HAP-1 (cell line): ENCODE measurements at places on chromosomes 1 and 21.
A peak's percentile ranks its signal among the peaks of the same experiment; 100 is the strongest.

DNA sequence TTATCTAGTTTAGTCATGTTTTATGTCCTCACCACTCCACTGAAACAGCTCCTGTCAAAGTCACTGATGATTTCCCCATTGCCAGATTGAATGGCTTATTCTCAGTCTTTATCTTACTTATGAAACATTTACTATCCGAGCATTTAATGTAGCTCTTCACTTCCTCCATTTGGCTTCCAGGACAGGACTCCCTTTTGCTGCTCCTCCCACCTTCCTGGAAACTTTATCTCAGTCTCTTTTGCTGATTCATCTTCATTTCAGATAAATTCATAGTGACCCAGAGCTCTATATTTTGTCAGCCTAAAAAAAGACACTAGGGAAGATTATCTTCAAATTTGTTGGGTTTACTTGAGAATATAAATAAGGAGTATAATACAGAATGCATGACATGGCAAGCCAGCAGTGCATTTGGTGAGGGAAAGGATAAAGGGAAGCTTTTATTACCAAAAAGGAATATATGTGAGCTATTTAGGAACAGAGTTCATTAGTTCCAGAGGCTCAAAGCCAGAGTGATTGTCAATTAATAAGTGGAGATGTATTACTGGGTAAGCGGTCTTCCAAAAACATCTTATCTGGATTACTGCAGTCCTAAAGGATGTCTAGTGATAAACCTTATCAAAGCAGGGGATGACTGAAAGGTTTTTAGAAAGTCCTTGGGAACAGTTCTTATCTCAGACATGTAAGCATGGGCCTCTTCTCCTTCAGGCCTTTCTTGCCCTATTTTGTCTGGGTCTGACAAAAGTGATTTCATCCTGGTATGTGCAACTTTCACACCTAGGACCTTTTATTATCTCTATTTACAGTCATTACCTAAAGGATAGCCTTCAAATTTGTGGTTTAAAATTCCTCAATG is 25.6 kb downstream of the IL23R start:
- no peak for DNase-seq

GRCh38 chr1:182213163-182213562 is 151.7 kb upstream of the ZNF648 start:
- no peak for DNase-seq

DNA sequence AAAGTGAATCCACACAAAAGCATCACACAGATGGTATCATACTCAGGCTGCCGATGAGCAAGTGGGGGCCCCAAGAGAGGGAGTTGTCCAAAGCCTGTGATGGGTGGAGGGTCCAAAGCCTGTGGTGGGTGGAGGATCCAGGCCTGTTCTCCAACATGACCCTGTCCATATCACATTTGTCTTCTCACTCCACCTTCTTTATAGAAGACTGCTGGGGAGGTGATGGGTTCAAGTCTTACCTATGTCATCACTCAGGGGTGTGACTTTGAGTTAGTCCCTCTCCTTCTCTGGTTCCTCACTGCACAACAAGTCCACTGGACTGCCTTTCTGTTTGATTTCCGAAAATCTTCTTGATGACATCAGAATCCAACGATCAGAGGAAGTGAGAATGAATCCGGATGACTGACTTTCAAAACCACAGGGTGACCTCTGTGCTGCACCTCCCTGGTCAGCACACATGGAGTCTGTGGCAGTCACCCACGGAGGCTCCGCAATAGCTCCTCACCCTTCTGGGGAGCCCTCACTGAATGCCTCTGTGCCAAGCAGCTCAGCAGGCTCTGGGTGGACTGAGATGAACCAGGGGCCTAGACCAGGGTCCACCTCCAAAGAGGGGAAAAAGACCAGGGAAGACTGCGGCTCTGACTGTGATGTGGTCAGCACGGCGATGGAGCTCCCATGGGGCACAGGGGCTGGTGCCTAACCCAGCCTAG is 166.8 kb downstream of the HIVEP3 start:
- no peak for DNase-seq

DNA sequence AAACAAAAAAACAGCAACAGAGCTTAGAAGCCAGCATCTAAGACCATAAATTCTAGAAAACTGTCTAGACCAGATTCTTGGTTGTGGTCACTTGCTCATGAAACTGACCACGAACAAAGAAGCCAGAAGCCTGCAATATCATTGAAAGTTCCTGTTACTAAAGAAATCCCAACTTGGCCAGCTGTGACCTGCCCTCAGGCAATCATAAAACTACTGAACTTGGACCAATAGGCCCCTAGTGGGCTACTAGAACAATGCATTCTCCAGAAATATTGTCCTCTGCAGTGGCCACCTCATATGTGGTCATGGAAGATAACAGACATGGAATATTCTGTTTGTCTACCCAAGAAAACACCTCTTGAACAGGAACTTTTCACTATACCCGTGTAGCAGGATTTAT is 87.7 kb downstream of the SPATA17 start:
- DNase-seq, result no peak

DNA sequence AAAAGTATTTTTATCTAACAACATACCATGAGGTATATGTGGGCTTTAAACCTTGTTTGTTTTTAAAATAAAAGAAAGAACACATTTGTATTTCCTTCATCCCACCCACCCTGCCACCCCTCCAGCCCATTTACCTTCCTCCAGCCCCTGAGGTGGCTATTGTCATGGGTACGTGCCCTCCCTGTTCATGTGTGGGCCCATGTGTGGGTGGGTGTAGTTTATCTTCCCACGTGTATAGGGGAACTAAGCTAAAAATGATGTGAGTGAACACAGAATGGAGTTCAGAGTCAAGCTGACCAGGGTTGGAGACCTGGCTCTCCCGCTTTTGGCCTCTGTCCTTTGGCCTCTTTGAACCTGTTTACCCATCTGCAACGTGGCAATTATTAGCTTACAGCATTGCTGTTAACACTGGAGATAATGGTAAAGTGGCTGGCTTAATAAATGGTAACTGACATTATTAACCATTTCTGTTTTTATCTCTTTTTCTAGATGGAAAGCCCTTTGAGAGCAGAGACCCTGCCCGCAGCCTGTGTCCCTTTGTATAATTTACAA is 78.1 kb upstream of the WDR26 start:
- no peak for DNase-seq

DNA sequence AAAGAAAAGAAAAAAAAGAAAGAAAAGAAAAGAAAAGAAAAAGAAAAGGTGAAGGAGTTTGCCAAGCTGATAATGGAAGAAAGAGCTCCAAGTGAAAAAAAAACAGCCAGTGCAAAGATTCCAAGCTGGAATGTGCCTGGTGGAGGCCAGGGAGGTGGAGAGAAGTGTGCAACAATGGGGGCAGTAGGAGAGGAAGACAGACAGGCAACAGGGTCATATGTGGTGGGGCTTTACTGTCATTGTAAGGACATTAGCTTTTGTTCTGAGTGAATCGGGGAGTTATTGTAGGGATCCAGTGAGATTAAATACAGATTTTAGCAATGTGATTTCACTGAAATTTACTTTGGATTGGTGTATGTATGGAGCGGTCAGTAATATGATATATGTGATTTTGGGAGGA is 14.0 kb upstream of the MYSM1 start:
- DNase-seq, result no peak

DNA sequence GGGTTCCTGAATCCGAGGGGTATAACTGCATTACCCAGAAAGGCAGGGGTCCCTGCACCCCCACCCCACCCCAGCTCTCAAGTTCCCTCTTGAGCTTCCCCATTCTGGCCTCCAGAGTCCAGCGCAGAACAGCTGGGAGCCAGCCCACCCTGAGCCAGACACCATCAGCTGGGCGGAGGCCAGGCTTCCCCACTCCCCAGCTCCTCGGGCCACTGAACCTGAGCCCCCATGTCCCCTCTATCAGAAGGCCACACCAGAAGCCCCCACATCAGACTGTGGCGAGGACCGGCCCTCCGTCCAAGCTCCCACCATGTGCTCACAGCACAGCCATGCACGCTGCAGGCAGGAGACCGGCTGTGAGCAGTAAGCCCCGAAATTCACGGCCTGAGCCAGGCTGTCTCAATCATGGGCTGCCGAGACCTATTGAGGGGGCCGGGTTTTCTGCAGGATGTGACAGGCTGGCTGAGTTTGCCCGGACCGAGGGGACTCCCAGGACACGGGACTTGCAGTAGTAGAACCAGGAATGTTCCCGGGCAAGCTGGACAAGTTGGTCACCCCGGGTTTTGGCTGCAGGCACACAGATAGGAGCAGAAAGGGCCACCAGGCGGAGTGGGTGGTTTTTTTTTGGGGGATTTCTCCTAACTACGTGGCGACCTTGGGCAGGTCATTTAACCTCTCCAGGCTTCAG is 25.5 kb upstream of the TNFRSF1B start:
- no peak for DNase-seq

DNA sequence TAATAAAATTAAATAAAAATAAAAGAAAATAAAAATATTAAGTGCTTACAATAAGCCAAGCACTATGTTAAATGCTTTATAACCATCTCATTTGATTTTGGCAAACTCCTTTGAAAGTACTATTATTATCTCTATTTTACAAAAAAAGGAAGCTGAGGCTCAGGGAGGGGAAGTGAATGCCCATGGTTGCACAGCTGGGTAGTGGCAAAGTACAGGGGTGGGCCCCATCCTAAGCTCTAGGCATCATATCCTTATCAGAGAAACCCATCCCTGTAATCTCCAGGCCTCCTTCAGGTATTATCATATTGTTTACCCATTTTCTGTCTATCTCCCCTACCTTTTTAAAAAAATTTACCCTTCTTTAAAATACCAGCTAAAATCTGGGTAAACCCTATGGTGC is 2.3 kb upstream of the MED18 start:
- DNase-seq, result no peak

GRCh38 chr1:166905136-166905535 is 29.1 kb upstream of the TADA1 start:
- no peak for DNase-seq

DNA sequence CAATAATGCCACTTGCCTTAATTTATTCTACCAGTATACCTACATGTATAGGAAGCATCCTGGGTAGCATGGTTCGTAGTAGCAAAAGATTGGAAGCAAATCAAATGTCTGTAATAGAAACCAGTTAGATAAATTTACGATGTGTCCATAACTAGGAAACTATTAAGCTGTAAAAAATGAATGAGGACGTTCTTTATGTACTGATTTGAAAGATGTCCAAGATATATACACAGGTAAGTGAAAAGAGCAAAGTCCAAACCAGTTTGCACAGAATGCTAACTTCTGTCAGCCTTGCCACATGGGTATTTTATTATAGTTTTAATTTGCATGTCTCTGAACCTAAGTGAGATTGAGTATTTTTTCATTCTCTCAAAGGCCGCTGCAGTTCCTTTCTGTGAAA is 251.8 kb upstream of the IRF2BP2 start:
- no peak for DNase-seq

GRCh38 chr1:48817505-48818114 is 40.9 kb upstream of the BEND5 start:
- DNase-seq, result peak; percentile 65

- no peak for DNase-seq
These were observed 9.1 kb upstream of the AK2 start for GRCh38 chr1:33045814-33046213.

GRCh38 chr1:240413732-240414131 is 198.2 kb downstream of the GREM2 start:
- DNase-seq, result no peak

- DNase-seq, result no peak
These were observed 114.0 kb downstream of the KCNN3 start for GRCh38 chr1:154755858-154756730.

- DNase-seq, result no peak
These were observed 2.0 kb upstream of the PERM1 start for GRCh38 chr1:983798-984475.

- DNase-seq, result no peak
These were observed 231.5 kb upstream of the SNX7 start for GRCh38 chr1:98429965-98430443.

DNA sequence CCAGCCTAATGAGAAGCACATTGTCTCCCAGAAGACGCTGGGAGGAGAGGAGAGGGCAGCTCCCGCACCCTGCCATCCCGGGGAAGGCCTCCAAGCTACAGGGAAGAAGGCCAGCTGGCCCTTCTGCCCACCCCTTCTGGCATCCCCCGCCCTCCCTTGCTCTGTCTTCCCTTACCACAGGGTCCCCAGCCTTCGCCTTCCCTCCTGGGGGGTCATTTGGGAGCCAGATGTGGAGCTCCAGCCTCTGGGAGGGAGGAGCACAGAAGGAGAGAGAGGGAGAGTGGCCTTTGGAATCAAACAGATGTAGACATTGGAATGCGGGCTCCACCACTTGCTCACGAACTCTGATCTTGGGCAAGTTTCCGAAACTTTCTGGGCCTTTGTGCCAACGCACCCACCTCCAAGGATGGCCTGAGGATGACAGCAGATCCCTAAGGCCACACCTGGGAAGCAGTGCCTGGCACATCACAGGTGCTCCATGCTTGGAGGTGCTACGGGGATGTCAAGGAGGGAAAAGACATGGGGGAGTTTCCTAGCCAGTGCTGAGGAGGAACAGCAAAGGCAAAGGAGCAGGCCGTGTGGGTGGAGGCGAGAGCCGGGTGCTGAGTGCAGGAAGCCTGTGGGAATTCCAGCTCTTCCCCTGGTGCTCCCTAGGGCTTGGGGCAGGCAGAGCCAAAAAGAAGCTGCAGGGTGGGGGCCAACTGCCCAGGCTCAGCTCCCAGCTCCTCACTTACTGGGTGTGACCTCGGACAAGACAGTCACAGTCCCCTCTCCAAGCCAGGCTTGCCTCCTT is 23.1 kb upstream of the RSPO1 start:
- DNase-seq, result no peak

- DNase-seq, result no peak
These were observed 15.7 kb upstream of the FGR start for GRCh38 chr1:27650539-27651175.

GRCh38 chr1:212035835-212036605 is 472 bp downstream of the DTL start:
- DNase-seq, result no peak

DNA sequence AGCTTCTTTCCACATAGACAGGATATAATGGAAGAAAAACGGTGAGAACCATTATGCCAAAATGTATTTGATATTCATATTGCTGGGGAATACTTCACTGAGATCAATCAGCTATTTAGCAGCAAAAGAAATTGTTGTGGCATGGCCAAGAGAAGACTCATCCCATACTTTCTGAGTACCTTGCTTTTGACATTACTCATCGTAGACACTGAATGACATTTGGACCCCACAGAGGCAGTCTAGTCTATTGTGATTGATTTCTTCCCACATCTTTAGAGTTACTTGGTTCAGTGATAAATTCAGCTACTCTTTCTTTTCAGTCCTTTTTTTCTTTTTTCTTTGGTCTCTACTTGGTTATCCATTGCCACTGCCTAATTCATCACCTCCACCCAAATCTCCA is 22.1 kb downstream of the ATP1B1 start:
- no peak for DNase-seq
